ENCODE measurements at places on chromosomes 3 and 15.
A peak's percentile ranks its signal among the peaks of the same experiment; 100 is the strongest.

DNA sequence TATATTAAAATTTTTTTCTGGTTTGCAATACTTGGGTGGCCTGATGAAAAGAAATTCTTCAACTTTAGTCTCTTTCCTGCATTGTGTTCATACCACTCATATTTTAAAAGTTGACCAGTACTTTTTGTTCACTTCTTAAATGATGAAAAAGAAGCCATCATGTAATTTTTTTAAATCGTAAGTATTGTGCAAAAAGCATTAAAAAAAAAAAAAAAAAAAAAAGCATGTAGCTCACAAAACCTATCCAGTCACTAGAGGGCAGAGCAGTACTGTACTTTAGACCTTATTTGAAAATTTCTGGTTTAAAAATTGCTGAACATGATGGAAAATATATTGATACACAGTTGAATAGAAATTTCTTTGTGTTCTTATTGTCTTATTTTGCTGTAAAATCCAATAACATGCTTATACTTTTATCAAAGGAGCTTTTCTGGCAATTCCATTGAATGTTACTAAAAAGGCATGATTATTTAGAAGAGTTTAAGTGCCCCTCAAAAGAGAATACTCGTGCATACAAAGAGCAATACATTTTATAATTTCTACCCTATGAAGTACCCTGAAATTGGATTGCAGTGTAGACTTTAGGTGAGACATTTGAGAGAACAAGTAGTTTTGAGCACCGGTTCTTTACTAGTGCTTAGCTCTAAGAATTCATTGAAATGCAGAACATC is 137.7 kb downstream of the BBX start:
- no peak for DNase-seq

GRCh38 chr3:145272684-145273083 is 888.3 kb downstream of the PLOD2 start:
- DNase-seq = no peak

DNA sequence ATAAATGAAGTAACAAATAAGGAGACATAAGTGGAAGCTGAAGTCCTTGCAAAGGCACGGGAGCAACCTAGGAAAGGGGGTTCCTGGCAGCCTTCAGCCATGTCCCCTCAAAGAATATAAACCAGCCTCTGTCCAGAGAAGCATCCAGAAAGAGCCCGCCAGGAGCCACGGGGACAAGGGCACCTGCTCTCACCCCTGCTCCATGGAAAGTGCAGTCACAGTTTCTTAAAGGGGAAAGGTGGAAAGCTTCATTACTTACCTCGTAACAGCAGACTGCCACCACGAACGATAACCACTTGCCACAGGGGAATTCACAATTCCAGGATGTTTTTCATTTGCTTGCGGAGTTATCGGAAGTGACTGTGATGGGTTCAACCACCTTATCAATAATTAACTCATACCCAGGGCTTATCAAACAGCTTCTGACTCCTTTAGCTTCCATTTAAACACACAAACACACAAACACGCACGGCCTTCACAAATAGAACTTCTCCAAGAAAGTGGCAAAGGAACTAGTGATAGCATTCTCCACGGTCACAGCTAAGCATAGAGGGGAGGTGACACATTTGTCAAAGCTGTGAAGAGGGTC is 134.2 kb upstream of the IGF1R start:
- no peak for DNase-seq

GRCh38 chr15:69508659-69509058 is 56.0 kb downstream of the RPLP1 start:
- DNase-seq = no peak

- no peak for DNase-seq
These were observed 364.1 kb upstream of the CBLB start for GRCh38 chr3:106232956-106233355.

DNA sequence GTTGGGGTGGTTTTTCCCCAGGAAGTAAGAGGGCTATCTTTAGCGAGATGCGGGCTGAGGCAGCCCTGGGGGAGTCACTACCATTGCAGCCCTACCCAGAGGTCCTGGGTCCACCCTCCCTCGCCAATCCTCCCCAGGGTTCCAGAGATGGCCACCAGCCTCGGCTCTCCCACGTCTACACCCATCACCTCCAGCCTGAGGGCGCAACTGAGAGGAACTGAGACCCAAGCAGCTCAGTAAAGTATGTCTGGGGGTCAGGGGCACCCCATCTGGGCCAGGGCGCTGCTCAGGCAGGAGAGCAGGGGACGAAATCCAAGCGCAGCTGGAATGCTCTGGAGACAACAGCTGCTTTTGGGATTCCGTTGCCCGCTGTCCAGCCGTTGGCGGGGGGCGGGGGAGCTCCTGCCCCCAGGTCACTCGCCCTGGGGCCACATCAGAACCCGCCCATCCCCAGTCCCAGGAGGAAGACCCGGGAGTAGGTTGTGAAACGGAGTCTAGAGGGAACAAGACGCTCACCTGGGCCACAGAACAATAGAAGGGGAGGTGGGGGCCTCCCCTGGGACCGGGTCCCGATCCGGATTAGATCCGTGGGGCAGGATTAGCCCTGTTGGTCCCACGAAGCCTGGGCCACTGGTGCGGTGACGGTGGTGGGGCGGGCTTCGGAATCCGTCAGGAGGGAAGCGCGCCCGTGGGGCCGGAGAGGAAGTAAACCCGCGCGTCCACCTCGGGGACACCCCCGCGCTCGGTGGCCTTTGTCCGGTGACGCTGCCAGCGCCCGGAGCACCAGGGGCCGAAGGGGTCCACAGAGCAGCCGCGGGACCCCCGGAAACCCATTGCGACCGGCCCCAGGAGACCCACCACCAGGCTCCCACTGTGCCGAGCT is 1.4 kb upstream of the NDUFAF3 start:
- peak; percentile 63 for DNase-seq

- DNase-seq = no peak
These were observed 630 bp upstream of the EFCAB12 start for GRCh38 chr3:129429080-129429451.

DNA sequence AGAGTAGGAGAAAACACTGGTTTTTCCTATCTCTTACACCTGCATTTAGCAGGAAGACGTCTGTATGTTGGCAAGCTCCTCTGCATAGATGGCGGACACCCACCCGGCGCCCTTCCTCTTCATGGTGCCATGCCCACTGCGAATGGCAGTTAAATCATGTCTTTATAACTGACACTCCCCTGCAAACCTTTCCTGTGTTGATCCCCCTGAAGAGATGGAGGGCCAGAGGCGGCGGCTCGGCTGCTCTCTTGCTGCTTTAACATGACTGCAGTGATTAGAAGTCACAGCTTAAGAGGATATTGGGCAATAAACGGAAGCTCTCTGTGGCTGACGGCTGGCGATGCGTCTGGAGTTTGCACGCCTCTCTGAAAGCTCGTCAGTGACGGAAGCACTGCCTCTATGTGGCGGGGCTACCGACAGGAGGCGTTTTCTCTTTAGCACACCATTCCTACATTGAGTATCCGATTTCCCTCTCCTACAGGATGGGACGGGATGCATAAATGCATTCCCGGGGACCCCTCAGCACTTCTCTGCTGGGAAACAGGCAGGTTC is 25.5 kb upstream of the SNRPA1 start:
- DNase-seq = peak; percentile 50

- DNase-seq = no peak
These were observed 11.7 kb downstream of the BAHD1 start for GRCh38 chr15:40452296-40453090.

DNA sequence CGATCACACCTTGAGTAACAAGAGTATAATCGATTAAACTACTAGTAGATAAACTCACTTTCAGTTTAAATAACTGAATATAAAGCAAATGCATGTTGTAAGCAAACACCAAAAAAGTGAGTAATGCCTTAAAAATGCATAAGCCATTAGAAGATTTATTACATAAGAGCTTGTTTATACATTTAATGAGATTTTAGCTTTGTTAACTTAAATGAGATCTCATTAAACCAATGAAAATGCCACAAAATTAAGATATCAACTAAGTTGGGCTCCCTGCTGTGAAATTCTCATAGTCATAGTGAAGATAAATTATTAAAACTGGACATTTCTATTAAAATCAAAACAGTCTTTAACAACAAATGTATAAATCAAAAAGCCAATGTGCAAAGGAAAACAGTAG is 701.2 kb downstream of the NLGN1 start:
- DNase-seq = no peak

GRCh38 chr15:100090411-100090810 is 251.4 kb downstream of the ADAMTS17 start:
- DNase-seq = no peak

DNA sequence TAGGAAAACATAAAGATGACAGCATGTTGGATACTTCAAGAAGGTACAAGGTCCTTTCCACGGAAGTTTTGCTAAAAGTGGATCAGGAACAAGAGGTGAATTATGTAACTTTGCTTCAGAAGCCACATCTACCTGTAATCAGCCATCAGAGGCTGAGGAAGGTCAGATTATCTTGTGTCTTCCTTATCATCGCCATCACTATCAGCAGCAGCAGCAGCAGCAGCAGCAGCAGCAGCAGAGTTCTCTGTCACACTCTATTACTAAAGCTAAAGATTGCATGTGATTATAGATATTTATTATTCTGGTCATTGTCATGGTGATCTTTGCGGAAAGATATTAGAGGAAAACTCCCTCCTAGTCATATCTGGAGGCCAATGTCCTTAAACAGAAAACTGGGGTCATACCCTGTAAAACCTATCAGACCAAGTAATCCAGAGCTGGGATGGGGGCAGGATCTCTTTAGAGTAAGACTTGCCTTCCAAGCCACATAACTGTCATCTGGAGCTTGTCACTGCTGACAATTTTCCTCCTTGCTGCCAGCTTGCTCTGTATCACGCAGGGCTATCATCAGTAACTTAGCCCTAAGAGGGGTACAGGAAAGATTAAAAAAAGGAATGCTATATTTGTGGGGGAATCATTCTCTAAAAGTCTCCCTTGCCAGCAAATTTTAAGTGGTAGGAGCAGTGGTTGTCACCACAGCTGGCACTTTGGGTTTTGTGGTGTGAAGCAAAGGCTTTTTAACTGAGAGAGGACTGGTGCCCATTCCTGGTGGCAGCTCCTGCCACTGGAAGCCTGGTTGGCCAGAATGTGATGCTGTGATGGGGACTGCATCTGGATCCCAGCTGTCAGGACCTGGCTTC is 130.9 kb upstream of the RASGRP1 start:
- DNase-seq = no peak

GRCh38 chr3:144272680-144273079 is 301.1 kb downstream of the DIPK2A start:
- DNase-seq = no peak

Measured in heart left ventricle (tissue), 16 donors.